Activated naive CD4-positive, alpha-beta T cell treated with anti-CD3 and anti-CD28 coated beads, Interleukin-2, amount 50 U/mL, for 72 hours (primary cell): ENCODE measurements at places on chromosomes 12 and 14. TPM values are rescaled to one million over a fixed set of nuclear protein-coding genes. Genes with fewer than 3 reads are reported as not detected.

The PRIM1 gene
- total RNA-seq: 71.9 TPM

The LRRC10 gene
- not detected for total RNA-seq

DNA sequence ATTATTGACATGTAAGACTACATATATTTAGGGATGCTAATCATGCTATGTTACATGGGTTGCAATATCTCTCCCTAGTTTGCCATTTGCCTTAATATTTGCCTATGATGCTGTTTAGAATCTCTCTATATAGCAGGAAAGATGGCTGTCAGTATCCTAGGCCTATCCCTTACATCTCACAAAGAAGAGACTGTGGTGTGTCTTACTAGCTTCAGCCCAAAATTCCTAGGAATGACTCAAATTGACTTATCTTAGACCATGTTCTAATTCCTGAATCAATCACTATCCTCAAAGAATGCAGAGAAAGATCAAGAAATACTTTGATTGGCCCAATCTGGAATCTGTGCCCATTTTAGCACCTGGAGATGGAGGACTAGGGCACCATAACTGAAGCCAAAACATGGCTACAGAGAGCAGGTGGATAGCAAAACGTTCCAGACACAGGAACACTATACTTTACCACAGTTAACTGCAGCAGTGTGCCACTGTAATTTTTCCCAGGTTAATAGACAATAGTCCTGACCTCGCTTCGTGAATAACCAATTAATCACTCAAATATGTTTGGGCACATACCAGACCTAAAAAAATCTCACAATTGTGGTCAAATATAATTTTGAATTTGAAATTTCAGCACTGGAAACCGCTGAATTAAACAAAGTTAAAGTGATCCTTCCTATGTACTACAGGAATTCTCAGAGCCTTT, 32.7 kb upstream of the GLIPR1 start:
- DNase-seq: no peak

GRCh38 chr14:72680853-72681640, 212.9 kb downstream of the DPF3 start:
- DNase-seq: no peak

DNA sequence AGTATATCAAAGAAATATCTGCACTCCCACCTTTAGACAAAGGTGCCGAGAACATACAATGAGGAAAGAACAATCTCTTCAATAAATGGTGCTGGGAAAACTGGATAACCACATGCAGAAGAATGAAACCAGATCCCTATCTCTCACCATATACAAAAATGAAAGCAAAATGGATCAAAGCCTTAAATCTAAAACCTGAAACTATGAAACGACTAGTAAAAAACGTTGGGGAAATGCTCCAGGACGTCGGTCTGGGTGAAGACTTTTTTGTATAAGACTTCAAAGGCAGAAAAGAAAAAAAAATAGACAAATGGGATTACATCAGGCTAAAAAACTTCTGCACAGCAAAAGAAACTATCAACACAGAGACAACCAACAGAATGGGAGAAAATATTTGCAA, 83.8 kb downstream of the PPM1A start:
- no peak for DNase-seq

DNA sequence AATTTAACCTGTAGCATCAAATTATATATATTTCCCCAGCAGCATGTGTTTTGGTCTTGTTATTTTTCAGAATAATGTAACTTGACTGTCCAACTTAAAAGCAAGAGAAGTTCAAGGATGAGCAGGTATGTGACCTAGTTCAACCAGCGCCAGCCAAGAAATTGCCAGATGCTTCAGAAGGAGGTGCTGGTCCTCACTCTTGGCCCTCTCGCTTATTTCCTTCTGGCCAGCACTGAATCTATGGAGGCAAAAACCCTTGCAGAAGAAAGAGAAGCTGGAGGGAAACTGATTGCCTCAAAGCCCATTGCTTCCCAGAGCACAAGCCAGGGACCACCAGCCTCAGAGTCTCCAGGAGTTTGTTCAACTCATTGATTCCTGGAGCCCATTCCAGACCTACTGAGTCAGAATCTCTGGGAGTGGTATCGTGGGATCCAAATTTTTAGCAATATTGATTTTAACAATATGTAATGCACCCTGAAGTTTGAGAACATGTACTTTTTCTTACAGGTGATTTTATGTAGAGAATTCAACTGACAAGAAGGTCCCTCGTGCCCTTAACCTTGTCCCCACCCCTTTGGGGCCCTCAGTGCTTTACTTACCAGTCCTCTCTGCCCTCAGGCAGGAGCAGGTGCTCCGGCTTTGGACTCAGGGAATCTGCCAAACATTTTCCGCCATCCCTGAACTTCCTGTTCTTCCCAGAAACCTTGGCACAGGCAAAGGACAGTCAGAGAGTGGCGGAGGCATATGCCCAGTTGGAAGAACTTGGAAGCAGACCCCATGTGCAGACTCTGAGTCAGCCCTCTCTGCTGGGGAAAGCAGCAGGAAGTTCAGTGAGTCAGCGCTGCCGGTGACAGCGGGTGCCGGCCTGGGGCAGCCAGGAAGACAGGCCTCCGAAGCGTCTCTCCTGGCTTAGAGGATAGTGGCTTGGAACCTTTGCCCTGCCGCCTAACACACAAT, 10.4 kb downstream of the BEST3 start:
- no peak for DNase-seq

DNA sequence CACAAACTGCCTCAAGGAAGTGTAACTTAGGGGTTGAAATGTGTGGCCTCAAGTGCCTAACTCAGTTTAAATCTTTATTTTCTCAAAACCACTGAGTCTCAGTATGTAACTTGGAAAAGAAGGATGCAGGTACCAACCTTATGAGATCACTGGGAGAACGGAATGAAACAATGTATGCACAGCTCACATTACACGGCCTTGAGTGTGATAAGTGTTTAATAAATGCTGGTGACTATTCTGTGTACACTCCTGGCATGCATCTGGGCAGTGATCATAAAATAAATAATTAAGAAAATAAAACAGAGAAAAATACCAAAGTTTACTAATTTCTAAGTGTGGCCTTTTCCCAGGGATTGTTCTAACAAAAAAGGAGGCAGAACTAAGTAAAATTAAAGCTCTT, 974.5 kb upstream of the FLRT2 start:
- DNase-seq: no peak

GRCh38 chr12:49369411-49370145, 2.3 kb downstream of the SPATS2 start:
- DNase-seq: peak; percentile 26
